ENCODE measurements at places on chromosomes 12 and 14.

- DNase-seq = no peak
Observed at GRCh38 chr14:37263656-37264236, 66.0 kb downstream of the MIPOL1 start.

DNA sequence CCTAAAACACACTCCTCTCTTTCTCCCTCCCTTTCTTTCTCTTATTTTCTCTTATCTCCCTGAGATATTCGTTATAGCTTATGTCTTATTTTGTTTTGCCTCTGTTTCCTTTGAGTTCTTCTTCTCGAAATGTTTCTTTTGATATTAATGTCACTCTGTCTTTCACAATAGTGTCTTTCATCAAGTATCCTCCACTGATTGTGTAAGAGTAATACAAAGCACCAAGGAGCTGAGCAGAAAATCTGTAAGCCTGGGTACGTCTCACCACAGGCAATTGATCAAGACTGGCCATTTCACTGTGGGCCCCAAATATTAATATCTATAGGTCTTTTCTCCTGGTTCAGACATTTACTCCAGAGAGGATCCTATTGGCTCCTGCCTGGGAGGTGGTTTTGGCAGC is 4.8 kb upstream of the LYZ start:
- DNase-seq = no peak

DNA sequence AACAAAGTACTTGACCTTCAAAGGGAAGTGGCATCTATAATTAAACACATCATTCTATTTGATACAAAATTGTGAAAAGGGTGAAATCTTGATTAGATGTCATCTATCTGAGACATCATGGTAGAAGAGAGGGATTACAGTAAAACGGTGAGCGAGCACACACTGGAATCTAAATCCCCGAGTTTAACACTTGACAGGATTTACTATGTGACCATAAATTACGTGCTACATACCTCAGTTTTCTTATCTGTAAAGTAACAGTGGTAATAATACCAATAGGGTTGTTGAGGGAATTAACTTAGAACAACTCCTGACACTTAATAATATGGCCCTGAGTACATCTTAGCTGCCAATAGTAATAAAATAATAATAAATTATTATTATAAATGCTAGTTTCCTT is 13.3 kb downstream of the USP44 start:
- no peak for DNase-seq

- DNase-seq = no peak
Observed at GRCh38 chr14:44163946-44164345, 343.1 kb downstream of the FSCB start.

DNA sequence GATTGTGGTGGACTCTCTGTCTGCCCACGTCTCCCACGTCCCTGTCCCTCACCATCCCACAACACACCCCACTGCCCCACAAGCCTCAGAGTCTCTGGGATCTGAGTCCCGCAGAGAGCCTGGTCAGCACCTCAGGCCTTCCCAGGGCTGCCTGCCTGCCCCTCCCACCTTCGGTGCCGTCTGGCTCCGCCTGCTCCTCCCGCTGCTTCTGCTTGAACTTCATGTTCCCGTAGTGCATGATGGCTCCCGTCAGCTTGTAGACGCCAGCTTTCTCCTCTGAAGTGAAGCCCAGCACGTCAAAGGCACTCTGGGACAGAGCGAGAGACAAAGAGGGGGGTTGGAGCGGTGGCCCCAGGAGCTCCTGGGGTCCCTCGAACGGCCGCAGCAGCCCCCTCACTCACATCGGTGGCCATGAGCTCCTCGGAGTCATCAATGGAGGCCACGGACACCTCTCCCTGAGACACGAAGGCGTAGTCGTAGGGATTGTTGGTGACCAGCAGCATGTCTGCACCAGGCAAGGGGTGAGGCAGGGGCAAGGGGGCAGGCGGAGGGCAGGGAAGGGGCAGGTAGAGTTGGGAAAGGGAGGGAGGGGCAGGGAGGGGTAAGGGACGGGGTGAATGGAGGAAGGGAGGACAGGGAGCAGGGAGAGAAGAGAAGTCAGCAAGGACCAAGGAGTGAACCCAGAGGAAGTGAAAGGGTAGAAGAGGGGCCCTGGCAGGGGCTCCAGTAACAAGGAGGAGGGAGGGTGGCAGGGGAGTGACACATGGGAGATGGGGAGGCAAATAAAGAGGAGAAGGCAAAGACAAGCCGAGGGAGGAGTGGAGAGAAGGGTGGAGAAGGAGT is 5.6 kb downstream of the MYH6 start:
- DNase-seq = no peak

- no peak for DNase-seq
Observed at GRCh38 chr14:55123852-55124639, 5.0 kb upstream of the LGALS3 start.

DNA sequence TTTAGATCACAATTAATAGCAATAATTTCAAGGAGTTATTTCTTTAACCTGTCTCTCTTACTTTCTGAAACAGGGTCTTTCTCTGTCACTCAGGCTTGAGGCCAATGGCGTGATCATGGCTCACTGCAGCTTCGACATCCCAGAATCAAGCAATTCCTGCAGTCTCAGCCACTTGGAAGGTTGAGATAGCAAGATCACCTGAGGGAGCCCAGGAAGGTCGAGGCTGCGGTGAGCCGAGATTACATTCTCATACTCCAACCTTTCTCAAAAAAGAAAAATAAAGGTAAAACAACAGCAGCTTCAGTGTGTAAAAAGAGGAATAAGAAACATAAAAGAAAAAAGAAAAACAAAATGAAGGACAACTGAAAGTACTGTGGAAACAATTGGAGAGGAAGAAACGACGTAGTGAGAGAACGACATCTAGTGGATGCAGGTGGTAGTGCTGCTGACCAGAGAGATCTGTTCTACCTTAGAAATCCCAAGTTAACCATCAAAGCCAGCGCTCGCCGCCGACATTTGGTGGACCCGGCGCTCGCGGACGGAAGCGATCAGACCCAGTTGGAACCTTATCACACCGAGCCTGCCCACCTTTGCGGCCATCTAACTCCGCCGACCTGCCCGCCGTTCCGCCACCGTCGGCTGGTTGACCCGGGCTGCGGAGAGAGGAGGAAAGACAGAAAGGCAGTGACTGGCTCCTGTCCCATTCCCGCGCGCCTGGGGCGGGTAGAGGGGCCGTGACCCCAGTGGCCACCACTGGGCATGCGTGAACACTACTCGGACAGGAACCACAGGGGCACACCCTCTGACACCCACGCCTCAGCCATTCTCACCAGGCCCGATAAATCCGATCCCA is 196.1 kb downstream of the ALG10 start:
- DNase-seq = peak; percentile 25

DNA sequence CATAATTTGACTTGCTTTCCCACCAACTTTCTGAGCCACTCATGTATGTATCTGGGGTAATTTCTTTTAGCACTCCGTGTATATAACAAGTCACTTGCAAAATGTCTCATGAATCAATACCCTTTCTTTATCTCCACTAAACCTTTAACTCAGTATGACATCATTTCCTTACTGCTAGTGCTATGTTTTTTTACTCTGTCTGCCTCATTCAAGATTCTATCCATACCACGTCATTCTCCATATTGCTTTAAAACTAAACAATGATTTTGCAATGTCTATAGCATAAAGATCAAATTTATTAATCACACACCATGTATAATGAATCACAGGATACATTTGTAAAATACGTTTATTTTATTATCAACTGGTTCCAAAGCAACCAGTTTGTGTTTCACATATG is 178.2 kb downstream of the PIK3C2G start:
- no peak for DNase-seq

DNA sequence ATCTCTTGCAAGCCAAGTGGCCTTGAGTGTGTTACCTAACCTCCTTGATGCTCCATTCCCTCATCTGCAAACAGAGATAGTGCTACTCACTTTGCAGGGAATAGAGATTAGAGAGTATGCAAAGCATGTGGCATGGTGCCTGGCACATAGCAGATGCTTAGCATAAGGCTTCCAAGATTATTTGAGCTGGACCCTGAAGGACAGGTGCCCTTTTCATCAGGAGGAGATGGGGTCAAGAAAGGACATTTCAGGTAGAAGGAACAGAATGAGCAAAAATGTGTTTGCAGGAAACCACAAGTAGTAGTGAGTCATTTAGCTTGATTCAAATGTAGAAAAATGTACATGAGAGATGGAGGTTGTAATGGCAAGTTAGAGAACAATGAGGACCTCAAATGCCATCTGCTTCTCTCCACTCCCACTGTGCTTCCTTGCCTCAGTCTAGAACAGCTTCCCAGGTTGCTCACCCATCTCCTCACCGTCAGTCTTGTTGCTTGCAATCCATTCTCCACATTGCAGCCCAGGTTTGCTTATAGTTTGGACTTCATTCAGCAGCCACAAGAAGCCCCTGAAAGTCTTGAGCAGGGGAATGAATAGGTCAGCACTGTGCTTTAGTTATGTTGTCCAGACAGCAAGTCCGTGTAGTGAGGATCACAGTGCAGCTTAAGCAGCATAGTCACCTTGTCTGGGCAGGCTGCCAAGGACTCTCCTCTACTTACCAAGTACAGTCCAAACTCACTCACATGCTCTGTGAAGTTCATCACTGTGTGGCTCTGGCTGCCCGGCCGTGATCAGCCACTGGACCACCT is 536.3 kb upstream of the CCDC196 start:
- DNase-seq = peak; percentile 5

GRCh38 chr12:65495233-65495632 is 216.8 kb downstream of the MSRB3 start:
- DNase-seq = no peak

DNA sequence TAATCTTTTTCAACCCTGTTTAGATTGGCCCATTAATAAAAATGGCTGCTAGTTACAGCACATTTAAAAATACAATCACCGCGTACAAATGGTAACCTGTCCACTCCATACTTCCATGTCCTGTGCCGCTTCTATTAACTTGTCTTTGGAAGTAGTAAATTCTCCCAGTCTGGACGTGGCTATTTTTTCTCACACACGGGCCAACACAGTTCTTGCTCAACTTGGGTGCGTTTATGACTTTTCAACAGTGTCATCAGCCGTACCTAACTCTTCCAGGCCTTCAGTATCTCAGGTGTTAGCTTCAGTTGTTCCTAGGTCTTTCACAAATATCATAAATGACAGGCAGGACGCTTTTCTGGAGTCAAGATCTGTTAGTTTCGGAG is 475 bp upstream of the PCNX1 start:
- DNase-seq = no peak

DNA sequence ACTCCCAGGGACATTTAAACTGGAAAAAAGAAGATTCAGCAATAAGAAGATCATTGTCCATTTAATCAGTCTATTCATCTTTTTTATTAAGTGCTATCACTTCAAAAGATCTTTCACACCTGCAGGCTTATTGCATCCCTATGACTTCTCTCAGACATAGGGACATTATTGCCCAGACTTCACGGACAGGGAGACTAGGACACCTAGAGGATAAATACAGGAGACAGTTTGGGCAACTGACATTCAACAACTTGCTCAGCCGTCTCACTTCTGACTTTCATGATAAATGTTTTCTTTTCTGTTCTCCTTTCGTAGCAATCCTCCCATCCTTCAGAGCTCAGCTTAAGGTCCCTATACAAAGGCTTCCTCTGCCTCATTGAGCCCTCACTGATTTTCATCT is 84.3 kb downstream of the TMEM30B start:
- DNase-seq = no peak

DNA sequence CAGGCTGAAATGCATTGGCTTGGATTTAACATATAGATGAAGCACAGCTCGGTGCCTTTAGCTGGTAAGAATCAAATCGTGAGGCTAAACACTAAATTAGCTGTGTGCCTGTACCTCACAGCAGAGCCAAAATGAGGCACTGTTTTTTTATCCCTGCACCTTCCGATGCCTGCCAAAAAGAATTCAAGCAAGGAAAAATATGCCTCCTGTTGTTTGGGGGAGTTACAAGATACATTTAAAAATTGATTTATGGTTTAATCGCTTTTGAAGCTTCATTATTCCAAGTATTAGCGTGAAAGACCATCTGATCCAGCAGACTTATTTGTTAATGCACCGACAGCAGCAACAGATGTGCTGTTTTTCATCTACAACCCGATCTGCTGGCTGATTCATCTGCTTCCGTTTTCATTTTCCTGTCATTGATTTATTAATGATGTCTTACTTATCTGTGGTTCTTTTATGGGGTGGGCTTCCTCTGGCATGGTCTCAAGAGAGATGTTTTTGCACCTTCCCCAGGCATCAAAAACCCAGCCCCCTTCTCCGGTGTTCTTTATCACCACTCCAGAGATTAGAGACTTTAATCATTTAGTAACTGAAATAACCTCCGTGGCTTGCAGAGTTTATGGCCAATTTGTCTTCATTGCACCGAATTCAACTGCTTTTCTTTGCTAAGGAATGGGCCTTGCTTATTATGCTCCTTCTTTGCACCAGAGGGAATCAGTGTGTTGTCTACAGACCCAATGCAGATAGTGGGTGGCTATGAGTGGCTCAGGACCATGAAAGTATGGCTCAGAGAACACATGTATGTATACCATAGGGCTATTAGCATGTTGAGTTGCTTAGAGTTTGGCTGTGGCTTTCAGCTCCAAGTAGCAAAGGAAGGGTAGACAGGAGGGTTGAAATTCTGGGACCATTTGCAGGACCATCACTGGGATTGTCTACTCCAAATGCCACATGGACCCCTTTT is 166.8 kb upstream of the TMEM260 start:
- DNase-seq = no peak

DNA sequence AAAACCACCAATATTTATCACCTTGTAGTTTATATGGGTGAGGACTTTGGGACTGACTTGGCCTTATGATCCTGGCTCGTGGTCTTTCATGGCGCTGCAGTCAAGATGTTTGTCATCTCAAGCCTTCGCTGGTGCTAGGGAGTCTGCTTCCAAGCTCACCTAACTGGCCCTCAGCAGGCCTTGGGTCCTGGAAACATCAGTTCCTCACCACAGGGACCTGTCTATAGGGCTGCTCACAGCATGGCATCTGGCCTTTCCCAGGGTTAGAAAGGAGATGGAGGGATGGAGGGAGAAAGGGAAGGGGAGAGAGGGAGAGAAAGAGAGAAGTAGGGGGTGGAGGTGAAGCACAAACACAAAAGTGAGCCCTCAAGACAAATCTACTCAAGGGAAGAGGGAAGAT is 31.7 kb downstream of the VCPKMT start:
- DNase-seq = no peak

- DNase-seq = no peak
Observed at GRCh38 chr14:76134231-76134630, 17.5 kb upstream of the GPATCH2L start.

DNA sequence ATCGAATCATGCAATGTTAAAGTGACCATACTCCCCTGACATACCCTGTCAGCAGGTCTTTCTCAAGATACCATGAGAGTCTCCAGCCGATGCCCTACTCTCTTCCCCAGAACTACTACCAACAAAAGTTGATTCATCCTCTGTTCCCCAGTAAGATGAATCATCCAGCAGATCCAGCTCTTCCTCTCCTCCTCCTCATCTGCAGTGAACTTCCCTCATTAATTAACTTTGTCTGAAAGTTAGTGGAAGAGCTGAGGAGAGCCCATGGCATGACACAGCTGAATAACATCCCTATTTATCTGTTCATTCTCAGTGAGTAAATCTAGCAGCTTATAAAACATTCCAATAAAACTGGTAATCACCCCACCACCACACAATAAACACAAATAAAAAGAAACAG is 213.4 kb downstream of the EGLN3 start:
- no peak for DNase-seq
